Type B pancreatic cell (in vitro differentiated cells): ENCODE measurements at places on chromosomes 3 and 15. TPM values are rescaled to one million over a fixed set of nuclear protein-coding genes. Genes with fewer than 3 reads are reported as not detected.

SLC9C1 gene
- 0.48 and 0.99 TPM in 2 replicates for total RNA-seq

FHIT gene
- 6.9 and 11.7 TPM in 2 replicates for total RNA-seq

ANKRD63 gene
- total RNA-seq = 0.98 and 1.5 TPM in 2 replicates

LRTM1 gene
- 0.29 and 0.77 TPM in 2 replicates for total RNA-seq

GRCh38 chr3:15428539-15428938, 1.1 kb downstream of the EAF1 start:
- peaks cover 4% of the 10 kb centered on the region for H3K36me3 ChIP-seq
- H3K4me1 ChIP-seq = peaks cover 30% of the 10 kb centered on the region
- peak overlapping the region; percentile 100 for H3K4me3 ChIP-seq
- no peaks in the 10 kb centered on the region for H3K27me3 ChIP-seq

GRCh38 chr15:26888761-26889160, 21.9 kb downstream of the GABRA5 start:
- no peaks in the 10 kb centered on the region for H3K4me1 ChIP-seq
- H3K27ac ChIP-seq = no peak overlapping the region
- no peak for DNase-seq
- H3K27me3 ChIP-seq = peaks cover 27% of the 10 kb centered on the region

DNA sequence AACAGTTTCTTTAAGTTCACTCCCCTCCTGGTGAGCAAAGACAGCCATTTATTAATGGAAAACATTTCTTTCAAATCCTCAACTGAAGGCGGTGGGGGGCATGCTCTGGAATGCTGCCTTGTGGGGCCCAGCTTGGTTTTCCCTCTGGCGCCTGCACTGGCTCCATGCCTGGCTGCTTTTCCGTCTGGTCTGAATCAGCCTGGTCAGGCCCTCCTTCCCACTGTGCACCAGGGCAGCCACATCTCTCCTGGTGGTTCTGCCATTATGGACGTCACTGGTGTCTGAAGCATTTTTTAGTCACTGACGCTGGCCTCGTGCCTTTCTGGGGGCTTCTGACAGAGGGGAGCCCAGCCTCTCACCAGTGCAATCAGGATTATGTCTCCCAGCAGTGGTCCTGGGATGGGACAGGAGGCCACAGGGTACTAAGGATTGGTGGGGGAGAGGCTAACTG, 57.6 kb upstream of the APEH start:
- H3K4me1 ChIP-seq = peaks cover 17% of the 10 kb centered on the region
- peak overlapping the region; percentile 27 for H3K4me3 ChIP-seq
- DNase-seq = no peak
- H3K36me3 ChIP-seq = no peaks in the 10 kb centered on the region
- no peaks in the 10 kb centered on the region for H3K27me3 ChIP-seq
- H3K27ac ChIP-seq = peak overlapping the region; percentile 53

DNA sequence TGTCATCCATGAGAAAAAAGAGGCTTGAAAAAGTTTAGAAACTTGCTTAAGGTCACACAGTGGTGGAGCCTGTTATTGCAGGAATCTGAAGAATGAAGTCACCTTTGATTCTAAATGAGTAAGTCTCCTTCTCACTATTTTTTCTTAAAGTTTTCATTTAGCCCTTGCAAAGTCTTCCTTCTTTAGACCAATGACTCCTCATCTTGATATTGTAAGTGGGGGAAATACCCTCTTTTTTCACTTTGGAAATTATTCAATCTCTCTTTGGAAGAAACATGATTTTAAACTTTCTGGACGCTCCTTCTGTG, 787 bp upstream of the SLMAP start:
- H3K4me1 ChIP-seq = peaks cover 13% of the 10 kb centered on the region
- peak overlapping the region; percentile 99 for H3K27ac ChIP-seq
- no peaks in the 10 kb centered on the region for H3K27me3 ChIP-seq
- H3K4me3 ChIP-seq = peak overlapping the region; percentile 99
- H3K36me3 ChIP-seq = peaks cover 7% of the 10 kb centered on the region

GRCh38 chr3:56154297-56154696, 314.0 kb downstream of the ERC2 start:
- DNase-seq = no peak
- H3K27me3 ChIP-seq = no peaks in the 10 kb centered on the region
- H3K4me3 ChIP-seq = no peak overlapping the region
- H3K36me3 ChIP-seq = no peaks in the 10 kb centered on the region
- no peak overlapping the region for H3K27ac ChIP-seq
